ENCODE measurements at places on chromosomes 2 and 18.

DNA sequence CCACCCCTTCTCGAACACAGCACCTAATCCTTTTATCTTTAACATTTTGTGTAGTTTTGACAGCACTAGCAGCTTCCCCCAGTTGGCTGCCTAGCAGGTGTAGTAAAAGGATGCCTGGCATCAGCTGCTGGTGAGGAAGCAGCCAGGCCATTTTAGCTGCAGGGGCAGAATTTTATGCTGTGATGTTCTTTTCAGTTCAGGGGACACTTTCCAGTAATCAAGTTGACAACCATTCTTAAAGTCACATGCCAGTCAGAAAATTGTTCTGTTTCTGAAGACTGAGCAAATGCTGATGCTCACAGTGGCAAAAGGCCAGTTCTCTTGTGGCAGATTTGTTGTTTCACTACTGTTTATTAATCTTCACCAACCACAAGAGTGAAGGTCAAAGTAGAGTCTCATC is 570.8 kb downstream of the CCDC85A start:
- no peak for DNase-seq

DNA sequence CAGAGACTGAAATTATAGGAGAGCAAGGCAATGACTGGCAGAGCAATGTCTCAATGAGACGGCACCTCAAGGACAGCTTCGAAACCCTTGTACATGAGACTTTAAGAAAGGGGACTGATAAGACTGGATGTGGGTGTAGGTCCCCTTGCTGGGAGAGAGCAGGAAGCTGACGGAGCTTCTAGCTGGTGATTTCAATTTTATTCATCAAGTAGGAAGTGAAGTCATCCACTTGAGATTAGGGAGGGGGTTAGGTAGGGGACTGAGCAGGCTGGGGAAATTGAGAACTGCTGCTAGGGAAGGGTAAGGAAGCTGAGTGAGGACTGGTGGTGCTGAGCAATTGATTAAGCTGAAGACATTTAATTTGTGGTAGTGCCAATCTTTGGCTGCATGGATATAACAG is 99.5 kb upstream of the ITGB6 start:
- DNase-seq, result no peak

DNA sequence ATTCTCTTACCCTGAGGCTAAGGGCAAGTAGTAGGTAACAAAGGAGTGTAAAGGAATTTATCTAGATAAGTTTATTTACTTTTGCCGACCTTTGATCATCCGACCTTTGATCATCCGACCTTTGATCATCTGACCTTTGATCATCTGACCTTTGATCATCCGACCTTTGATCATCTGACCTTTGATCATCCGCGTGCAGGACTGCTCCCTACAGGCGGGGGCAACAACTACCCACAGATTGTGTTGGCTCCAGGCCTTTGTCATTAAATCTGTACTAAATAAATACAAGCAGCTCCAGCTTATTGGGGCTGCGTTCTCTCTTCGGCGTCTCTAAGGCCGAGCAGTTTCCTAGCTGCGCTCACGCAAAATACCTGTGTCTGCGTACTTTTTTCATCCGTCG is 56.6 kb downstream of the ZNF638 start:
- no peak for DNase-seq

DNA sequence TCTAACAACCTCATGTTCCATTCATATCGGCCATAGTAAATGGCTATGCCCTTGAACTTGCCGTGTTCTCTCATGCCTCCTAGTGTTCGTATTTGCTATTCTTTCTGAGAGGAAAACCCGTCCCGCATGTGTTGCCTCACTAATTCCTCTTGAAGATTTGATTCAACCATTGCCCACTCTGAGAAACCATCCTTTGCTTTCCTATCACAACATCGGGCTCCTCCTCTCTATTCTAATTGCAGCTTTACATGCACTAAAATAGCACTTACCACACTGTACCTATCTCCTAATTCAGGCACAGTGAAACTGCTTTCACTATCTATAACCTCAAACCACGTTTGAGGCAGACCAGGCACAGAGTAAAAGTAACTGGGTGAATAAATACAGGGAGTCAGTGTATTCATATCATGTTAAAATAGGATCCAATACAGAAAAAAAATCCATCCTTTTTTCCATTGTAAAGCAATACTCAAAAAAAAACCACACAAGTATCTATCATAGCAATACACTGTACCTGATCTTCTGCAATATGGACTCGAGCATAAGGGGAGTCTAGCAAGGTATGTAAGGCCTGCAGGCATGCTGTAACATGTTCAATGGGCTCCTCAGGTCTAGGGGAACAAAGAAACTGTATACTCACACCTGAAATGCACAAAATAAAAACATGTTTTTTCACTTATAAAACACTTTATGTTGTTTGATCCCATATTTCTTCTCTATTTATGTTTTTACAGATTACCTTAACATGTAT is 39.0 kb upstream of the STRN start:
- DNase-seq, result no peak

DNA sequence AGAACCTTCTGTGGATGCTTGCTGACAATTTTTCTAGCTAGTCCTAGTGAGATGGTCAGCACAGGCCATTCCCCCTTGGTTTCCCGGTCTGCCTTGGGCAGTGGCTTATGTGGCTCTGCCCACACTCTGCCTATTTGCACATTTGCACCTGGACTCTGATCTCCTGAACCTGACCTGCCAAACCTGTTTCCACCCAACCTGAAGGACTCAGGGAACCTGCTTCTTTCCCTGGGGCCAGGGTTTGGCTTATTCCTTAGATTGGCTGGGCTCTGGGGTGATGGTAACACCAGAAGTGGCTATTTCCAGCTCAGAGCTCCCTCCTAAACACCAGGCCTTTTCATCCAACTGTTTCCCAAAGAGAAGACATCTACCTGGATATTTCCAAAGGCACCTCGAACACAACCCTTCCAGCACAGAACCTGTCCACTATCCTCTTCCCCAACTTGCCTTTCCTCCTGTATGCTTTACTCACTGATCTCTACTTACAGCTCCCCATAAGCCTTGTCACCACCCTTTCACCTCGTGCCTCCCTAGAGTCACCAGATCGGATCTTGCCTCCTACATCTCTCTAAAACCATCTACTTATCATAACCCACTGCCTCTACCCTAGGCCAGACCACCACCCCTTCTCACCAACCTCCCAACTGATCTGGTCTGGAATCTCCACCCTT is 5.8 kb upstream of the MTA3 start:
- DNase-seq, result no peak

GRCh38 chr2:121992700-121993099 is 237.2 kb downstream of the TSN start:
- DNase-seq, result no peak

- DNase-seq, result no peak
Observed at GRCh38 chr18:74142252-74142651, 5.4 kb downstream of the FBXO15 start.

- DNase-seq, result no peak
Observed at GRCh38 chr2:11955884-11956291, 209.5 kb downstream of the LPIN1 start.

All from GDM1 (cell line).